Activated T-helper 1 cell treated with anti-CD3 and anti-CD28 coated beads, Interleukin-12 subunit alpha, Interleukin-12 subunit beta, Interleukin-2, Interleukin-4 antibody, amounts not matched to agents 30 ng/mL and 10 ng/mL and 1 ng/mL, durations not matched to agents 14 hours and 24 hours and 36 hours (primary cell): ENCODE measurements at places on chromosomes 16 and 17. TPM values are rescaled to one million over a fixed set of nuclear protein-coding genes. Genes with fewer than 3 reads are reported as not detected.
A peak's percentile ranks its signal among the peaks of the same experiment; 100 is the strongest.

Gene SSTR5
- total RNA-seq, result not detected in 2 replicates

Gene RAB11FIP4
- 28.7 and 29.8 TPM in 2 replicates for total RNA-seq

Gene OMG
- 0.10 TPM in 2 replicates for total RNA-seq

Gene RAMP2
- not detected in 2 replicates for total RNA-seq

Gene OSGIN1
- 1.2 and 2.2 TPM in 2 replicates for total RNA-seq

Gene SMIM36
- total RNA-seq, result not detected in 2 replicates

Gene TMIGD1
- not detected in 2 replicates for total RNA-seq

DNA sequence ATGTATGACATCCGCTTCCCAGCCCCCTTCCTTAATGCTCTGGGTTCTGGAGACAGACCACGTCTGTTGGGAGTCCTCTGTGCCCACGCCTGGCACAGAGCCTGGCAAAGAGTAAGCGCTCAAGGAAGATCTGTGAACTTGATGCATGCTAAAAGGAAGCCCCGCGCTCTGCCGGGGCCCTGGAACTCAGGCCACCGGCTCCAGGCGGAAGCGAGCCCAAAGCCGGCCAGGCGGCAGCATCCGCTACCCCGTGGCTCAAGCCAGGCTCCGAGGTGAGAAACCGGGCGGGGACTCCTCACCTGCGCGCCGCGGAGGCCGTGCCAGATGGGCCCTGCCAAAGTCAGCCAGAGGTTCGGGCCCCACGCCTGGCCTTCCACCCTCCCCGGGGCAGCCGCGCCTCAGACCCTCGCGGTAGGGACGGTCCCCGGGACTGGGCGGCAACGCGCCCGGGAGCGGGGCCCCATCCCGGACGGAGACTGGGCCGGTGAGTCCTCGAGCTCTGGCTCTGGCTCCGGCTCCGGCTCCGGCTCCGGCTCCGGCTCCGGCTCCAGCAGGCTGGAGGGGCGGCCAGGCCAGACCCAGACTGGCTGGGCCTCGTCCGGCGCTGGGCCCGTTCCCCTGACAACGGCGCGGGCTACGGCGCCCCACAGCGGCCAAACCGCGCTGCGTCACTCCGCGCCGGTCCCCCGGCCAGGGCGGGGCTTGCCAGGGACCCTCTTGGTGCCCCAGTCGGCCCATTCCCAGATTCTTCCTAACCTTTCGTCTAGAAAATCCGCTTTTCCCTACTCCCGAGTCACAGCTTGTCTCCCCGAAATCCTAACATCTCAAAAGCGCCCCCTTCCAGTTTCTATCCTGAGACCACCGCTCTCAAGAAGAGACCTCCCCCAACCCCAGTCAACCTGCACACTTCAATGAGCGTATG lies at the start of gene ZDHHC1:
Gene ZDHHC1 (minus strand): TSS at position 606 of the 922 bp plus-strand sequence. CDS start 8,702 bp downstream, outside the sequence.
- peak; percentile 34 for DNase-seq

DNA sequence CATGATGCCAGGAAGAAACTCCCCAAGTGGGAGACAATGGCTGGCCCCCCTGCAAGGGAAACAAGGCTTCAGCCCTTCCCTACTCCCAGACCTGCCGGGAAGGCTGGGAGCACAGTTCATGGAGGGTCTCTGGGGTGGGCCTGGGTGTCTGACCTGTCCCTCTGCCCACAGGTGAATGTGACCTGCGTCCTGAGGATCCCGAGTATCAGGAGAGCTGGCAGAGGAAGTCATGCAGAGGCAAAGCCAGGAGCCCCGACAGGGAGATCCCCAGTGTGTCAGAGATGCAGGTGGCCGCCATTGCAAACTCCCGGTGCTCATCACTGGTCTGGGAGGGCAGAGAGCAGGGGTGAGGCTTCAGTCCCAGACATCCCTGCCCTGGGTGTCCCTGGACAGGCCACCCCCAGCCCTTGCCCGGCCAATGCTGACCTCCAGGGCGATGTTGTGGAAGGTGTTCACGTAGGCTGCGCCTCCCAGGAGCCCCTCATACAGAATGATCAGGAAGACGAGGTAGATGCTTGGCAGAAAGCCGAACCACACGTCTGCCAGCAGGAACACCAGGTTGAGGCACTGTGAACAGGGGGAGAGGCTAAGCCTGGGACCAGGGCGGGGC lies 5.3 kb upstream of the NPIPB7 start:
- DNase-seq, result no peak

DNA sequence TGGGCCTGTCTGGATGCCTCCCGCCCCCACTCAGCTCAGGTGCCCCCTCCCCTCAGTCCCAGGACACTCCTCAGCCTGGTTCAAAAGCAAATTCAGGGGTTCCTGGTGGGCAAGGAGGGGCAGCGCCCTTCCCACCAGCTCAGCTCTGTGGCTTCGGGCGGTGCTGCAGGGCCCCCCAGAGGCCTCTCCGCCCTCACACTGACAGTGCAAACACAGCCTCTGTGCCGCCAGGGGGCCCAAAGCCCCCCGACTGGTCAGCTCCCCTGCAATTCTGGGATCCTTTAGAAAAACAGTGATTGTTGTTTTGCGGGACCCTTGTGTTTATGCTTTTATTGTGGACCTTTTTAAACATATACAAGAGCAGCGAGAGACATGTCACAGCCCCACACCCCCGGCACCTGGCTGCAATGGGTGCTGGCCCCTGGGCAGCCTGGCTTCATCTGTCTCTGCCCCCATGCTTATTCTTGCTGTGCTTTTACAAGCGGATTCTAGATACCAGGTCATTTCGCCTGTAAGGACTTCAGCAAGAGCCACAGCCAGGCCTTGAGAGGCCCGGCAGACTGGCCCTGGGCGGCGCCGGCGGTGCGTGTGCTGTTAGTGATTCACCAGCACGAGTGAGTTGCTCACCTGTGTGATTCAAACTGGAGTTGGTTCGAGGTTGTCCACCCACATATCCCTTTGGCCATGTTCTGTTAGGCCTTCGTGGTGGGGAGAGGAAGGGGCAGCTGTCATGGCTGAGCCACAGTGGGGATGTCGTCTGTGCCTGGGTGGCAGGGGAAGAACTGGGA lies 21.2 kb downstream of the ZNF469 start:
- DNase-seq, result no peak

GRCh38 chr17:18963126-18964017 lies 11.4 kb downstream of the SLC5A10 start:
- no peak for DNase-seq

- DNase-seq, result no peak
Observed at GRCh38 chr16:12098429-12099310, 122.1 kb downstream of the SNX29 start.

DNA sequence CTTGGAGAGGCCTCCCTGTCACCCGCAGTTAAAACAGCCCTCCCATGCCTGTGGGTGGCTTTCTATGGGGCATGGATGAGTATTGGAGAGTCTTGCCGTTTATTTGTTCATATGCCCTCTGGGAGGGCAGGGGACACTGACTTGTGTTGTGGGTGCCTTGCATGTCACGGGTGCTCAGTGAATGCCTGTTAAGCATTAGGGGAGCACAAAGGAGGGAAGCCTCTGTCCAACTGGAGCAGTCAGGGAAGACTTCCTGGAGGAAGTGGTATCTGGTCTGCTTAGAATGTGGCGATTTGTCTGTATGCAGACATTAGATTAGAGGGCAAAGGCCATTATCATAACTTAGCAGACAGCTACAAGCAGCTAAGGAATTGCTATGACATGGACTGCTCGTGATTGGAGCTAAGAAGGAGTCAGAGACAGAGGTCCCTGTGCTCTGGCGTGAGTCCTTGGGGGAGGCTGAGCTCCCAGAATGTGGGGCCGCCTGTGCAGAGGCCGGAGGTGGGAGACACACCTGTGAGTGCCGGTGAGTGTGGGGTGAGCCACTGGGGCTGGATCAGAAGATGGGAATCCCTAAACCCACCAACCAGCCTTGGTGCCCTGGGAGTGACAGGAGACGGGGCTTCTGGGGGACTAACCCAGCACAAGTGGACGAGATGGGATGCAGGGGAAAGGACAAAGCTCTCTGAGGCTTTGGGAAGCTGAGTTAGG lies 286.1 kb downstream of the SEC14L1 start:
- DNase-seq, result no peak

DNA sequence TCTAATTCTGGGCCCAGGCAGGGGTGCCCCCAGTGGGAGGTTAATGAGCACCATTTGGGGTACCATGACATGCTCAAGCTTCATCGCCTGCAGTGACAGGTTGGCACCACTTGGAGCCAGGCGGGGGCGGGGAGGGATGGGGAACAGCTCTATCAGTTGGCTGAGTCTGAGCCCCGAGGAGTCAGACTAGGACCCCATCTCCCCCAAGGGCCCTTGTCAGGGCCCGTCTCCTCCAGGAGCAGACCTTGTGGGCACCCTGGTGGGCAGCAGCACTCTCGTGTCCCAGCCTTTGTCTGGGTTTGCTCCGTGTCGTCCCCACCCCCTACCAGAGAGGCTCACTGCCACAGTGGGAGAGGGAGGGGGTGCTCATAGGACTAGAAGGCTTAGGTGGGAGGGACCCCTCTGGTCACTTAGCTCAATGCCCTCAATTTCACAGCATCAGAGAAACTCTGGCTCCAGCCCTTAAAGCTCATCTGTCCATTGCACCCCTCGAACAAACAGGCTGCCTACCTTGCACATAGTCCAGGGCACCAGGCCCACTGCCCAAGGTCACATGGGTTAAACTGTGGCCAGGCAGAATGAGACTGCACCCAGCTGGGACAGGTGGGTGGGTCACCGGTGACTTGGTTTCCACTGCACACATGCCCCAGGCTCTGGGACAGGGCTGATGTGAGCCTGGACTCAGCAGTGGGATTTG lies 4.1 kb downstream of the PPP1R9B start:
- DNase-seq, result no peak

DNA sequence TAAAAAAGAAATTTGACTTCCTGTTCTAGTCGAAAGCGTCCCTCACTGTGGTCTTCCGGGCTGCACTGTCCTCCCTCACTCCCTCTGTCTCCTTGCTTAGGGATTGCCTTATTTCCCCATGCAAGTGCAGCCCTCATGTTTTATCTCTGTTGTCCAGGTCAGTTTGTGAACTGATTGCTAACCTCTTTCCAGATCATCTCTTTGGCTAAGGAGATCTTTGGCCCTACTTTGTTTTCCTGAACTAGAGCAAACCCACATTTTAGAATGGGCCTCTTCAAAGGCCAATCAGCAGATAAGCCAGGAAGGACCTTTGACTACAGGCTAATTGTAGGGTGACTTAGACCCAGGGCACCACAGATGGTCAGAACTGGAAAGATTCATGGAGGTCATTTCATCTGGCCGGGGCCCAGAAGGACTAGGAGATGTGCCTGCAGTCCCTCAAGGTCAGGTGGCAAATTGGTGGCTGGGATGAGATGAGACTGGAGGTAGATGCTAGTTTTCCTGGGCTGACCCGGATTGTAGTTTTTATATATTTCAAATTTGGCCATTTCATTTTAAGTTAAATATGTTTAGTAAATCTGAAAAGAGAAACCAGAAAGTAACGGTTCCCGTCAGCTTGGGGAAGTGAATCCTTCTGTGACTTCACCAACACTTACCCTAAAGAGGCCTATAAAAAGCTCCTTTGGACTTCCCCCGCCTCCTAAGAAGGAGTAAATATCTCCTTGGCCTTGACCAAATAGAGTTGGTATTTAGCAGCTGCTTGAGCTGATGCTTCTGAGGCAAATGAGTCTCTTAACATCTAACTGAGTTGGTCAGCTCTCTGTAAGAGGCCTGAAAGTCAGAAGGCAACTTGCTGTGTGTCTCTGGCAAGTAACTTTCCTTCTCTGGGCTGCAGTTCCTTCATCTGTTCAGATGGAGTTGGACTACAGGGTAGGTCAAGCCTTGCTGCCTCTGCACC lies 6.2 kb upstream of the SLC25A19 start:
- DNase-seq, result peak; percentile 49

DNA sequence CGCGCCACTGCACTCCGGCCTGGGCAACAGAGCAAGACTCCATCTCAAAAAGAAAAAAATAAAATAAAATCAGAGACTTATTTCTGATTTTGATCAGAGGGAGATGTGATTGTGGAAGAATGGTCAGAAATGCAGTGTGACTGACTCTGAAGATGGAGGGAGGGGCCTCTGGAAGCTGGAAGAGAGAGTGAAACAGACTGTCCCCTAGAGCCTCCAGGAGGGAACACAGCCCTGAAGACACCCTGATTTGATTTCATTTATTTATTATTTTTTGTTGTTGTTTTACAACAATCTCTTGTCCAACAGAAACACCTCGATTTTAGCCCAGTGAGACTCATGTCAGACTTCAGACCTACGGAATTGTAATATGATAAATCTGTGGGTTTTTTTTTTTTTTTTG lies 26.1 kb downstream of the BCL7C start:
- DNase-seq, result no peak

DNA sequence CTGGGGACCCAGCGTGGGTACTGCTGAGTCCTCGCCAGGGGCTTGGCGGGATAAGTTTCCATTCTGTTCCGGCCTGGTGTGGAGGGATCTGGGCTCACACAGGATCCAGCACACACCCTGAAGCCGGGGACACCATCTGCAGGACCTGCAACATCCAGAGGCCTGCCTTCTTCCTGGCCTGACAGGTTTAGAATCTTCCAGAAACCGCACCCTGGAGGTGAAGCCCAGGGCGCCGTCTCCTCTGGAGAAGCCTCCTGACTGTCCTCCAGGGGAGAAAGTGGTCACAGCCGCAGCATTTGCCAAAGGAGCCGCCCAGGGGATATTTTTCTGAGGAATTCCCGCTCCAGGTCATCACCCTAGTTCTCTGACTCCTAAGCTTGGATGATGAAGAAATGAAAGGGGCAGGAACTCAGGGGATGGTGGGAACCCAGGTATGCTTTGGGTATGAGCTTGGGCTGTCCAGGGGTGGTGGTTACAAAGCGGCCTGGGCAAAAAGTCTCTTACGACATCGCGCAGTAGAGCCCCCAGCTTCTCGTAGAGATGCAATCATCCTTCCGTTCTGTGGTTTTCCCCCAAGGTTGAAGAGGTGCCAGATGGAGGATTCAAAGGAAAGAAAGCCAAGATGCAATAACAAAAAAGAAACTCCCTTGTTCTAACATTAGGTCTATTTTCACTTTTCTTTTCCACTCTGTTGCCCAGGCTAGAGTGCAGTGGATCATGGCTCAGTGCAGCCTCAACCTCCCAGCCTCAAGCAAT lies 9.1 kb upstream of the CRISPLD2 start:
- DNase-seq, result peak; percentile 51

- DNase-seq, result no peak
Observed at GRCh38 chr17:66306446-66306845, 4.0 kb downstream of the PRKCA start.

- no peak for DNase-seq
Observed at GRCh38 chr16:74623839-74624235, 16.9 kb upstream of the GLG1 start.

- DNase-seq, result no peak
Observed at GRCh38 chr17:47693731-47694580, at the start of gene TBKBP1. TSS of gene TBKBP1 (plus strand) at chr17:47694161. CDS start at chr17:47696113, 1,952 bp downstream.

DNA sequence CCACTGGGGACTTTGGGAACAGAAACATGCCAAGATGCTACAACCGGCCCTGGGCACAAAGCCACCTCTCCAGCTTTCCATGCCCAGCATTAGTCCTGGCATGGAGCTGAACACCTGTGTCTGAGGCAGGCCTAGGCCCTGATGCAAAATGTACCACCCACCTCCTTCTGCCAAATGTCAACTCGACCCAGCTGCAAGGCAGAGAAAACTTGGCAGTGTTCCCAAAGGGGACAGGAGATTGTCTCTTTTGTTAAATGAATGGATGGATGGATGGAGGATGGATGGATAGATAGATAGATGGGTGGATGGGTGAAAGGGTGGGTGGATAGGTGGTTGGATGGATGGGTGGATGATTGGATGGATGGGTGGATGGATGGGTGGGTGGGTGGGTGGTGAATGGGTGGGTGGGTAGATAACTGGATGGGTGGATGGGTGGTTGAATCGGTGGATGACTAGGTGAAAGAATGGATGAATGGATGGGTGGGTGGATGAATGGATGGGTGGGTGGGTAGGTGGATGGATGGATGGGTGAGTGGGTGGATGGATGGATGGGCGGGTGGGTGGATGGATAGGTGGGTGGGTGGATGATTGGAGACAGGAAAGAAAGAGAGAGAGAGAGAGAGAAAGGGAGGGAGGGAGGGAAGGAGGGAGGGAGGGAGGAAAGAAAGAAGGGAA lies 73.4 kb upstream of the TNRC6C start:
- no peak for DNase-seq
